ENCODE measurements at places on chromosomes 3 and 15.

GRCh38 chr3:142929109-142929508, 34.4 kb downstream of the PAQR9 start:
- DNase-seq = no peak

DNA sequence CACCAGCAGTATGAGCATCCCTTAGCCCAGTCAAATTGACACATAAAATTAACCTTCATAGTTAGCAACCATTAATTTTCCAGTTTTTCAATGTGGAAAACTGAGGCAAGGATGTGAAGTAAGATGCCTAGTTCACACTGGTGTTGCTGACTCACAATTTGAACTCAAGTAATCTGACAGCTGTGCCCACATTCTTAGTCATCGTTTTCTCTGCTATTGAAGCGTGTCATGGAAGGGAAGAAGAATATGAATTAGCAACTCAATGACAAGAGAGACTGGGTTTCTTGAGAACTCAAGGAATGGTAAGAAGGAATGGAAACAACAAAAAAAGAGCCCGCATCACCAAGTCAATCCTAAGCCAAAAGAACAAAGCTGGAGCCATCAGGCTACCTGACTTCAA, 261.4 kb downstream of the EPHA3 start:
- no peak for DNase-seq

- no peak for DNase-seq
Observed at GRCh38 chr3:150249779-150250470, 158.2 kb upstream of the TSC22D2 start.

DNA sequence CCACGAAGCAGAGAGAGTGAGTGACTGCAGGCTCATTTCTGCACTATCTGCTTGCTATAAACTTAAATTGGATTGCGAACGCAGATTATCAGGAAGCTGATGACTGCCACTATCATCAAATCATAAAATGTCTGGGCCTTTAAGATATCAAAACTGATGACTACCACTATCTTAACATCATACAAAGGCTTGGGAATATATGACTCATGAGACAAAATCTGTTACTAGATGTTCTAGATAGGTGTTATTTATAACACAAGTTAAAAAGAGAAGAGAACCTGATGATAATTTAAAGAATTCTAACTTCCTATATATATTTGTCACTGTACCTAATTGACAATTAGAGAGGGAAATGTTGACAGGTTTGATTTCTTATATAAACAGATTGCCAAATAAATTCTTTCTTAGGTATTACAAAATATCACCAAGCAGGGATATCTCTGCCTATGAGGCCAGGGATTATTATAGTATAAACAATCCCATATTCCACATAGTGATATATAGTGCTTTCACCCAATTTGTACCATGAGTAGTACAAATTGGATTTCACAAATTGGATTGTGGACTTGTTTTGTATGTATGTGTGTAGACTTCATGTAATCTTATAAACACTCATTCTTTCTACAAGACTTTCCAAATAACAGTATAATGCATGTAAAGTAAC, 1157.2 kb downstream of the ROBO1 start:
- no peak for DNase-seq

GRCh38 chr15:43184407-43185124, 637 bp upstream of the CCNDBP1 start:
- no peak for DNase-seq

GRCh38 chr3:133662278-133662651, 524 bp upstream of the TOPBP1 start:
- DNase-seq = no peak

DNA sequence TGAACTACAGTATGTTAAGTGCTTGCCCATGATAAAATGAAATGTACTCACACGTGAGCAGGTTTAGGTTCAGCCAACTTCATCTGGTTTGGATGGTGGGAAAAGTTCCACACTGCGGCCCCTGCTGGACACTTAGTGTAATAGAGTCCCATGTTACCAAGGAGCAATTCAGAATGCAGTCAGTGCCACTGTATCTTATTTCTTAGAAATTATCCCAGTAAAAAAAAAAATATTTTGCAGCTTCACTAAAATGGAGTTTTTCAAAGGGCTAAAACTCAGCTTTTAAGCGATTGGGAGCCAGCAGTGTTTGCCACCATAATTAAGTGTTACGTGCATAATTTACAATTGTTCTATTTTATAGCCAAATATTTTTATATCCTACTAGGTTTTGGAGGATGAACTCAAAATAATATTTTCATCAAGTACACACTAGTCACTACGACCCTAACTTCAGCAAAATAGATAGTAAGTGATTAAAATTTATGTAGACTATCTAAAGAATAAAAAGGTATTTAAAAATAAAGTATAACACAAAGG, 371.7 kb upstream of the GBE1 start:
- peak; percentile 22 for DNase-seq

DNA sequence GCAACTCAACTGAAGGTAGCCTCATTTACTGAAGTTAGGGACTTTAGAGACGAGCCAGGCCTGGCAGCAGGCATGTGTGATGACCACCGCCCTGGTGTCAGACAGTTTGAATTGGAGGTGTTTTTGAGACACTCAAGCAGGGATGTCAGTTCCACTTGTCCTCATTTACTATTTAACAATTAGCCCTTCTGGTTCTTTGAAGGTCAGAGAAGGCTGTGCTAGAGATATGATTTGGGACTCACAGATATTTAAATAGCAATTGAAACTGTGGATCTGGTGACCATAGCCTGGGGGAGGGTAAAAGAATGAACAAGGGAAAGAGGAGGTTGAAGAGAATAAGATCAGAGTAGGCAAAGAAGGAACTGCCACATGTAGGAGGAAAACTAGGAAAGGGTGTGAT, 74.6 kb downstream of the REC114 start:
- no peak for DNase-seq

DNA sequence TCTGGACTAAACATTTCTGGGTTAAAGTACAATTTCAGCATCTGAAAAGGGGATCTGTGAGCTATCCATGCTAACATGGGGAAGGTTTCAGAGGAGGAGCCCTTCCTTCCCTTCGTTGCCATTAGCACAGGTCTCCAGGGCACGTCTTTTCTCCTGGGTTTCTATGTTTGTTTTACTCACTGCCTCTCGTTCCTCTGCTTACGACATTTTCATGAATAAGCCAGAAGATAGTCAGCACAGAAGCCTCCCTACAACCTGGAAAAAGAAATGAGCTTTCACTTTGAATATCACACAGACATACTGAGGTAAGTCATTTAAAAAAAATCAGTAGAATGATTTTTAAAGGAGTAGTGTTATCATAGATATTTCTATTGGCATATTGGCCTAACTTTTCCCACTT, 117.2 kb upstream of the KCNMB2 start:
- no peak for DNase-seq

GRCh38 chr3:189238071-189238470, 66.3 kb downstream of the TPRG1 start:
- DNase-seq = no peak

DNA sequence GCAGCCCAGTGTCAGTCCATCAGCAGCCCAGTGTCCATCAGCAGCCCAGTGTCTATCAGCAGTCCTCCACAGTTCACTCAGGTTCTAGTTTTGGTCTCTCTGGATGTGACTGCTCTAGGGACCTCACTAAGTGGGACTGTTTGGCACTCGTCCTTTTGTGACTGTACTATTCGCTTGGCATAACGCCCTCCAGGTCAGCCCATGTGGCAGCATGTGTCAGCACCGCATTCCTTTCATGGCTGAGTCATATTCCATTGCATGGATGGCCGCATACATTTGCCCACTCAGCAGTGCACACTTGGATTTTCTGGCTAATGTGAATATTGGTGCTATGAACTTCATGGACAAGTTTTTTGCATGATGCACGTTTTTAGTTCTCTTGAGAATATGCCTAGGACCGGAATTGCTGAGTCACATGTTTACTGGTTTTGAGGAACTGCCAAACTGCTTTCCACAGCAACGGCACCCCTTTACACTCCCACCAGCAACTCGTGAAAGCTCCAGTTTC, 16.4 kb downstream of the CHST13 start:
- DNase-seq = peak; percentile 80

DNA sequence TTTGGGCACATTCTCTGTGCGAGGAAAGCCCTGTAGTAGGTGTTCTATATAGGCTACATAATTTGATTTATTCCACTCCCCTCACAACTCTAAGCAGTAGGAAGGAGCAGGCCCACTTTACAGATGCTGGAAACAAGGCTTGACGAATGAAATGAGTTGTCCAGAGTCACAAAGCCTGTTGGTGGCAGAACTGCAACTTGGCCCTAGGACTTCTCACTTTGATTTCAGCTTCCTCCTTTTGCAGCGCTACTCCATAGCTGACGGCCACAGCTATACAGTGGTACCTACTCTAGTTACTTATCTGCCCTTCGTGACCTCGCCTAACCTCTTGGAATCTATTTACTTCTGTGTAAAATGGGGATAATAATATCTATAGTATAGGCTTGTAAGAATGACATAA, 2.5 kb upstream of the IRAK2 start:
- no peak for DNase-seq

DNA sequence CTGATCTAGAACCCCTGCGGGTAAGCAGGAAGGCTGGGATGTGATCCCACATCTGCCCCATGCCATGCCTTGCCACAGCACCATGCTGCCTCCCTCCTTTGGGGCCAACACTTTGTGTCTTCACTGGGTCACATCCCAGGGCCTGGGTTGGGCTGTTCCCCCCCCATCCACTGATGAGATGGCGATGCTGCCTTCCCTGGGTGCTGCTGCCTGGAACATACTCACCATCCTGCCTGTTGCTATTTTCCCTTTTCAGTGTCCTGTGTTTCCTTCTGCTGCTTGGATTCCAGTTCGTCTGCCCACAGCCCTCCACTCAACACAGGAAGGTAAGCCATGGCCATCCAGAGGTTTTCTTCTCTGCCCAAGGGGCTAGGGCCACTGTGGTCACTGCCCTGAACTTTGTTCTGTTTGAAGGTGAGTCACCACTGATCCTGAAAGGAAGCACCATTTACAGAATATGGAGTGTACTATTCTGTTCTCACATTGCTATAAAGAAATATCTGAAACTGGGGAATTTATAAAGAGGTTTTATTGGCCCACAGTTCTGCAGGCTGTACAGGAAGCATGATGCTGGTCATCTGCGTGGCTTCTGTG, 39.4 kb downstream of the THSD4 start:
- no peak for DNase-seq

Data from skeletal muscle cell (primary cell).